ENCODE measurements at places on chromosomes 2 and 18. TPM values are rescaled to one million over a fixed set of nuclear protein-coding genes. Genes with fewer than 3 reads are reported as not detected.

DNA sequence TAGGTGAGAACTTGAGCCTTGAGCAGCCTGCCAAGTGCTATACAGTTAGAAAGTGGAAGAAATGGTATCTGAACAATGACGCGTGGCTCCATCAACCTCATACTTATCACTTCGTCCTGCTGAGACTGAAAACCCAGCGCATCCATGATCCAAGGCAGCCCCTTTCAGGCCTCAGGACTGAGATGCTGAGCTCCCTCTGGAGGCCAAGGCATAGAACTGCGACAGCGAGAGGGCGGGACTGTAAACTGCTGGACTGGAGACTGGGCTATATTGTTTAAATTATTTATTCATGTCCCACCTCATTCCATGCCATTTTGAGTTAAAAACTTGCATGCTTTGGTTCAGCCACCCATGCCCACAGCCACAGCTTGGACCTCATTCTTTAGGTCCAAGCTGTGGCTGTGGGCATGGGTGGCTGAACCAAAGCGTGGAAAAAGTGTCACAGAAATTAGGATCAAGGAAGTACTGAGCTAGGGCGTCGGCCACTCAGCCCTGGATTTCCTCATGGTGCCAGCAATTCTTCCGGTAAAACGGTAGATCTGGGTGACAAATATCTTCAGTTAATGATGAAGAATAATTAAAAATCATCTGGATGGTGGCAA, 195.5 kb downstream of the L3MBTL4 start:
- DNase-seq, result peak; percentile 49

GRCh38 chr2:8312861-8313830, 368.7 kb upstream of the ID2 start:
- no peak for DNase-seq

GRCh38 chr18:79121746-79122474, 52.7 kb downstream of the ATP9B start:
- DNase-seq, result no peak

DNA sequence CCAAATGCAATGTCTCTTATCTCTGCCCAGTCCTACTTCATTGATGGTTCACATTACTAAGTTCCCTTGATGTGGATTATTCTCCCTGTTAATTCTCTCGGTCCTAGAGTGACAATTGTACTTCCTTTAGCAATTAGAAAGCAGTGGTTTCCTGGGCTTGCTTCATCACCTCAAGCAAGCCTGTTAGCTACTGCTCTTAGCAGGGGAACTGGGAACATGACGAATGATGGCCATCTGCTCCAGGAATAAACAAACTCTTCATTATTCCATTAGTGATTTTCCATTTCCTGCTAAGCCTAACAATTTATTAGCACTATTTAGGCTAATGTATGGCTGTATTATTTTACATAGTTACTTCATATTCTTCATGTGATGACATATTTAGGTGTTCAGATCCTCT, 331.8 kb downstream of the MTX2 start:
- DNase-seq, result no peak

DNA sequence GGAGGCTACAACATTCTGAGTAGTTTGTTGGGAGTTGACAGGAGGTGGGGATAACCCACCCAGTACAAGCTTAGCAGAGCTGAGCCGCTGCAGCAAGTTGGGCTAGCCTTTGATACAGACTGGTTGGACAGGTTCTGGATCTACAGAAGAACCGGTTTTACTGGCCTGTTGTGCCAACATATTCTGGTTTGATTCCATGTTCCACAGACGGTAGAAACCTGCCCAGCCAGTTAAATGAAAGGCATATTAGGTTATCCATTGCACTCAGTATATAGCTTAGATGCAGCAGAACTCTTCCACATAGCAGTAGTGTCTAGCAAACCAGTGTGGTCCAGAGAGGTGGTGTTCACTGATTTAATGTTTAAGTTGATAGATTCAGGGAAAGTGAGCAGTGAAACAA, 19.3 kb upstream of the RBBP8 start:
- no peak for DNase-seq

- DNase-seq, result no peak
These were observed 195.7 kb downstream of the SMAD7 start for GRCh38 chr18:48754993-48755473.

GRCh38 chr2:189524746-189525145, 55.8 kb downstream of the SLC40A1 start:
- DNase-seq, result no peak

- no peak for DNase-seq
These were observed 187.5 kb upstream of the MAP2 start for GRCh38 chr2:209236377-209236776.

GRCh38 chr2:105627534-105627933, 117.2 kb upstream of the NCK2 start:
- DNase-seq, result no peak

DNA sequence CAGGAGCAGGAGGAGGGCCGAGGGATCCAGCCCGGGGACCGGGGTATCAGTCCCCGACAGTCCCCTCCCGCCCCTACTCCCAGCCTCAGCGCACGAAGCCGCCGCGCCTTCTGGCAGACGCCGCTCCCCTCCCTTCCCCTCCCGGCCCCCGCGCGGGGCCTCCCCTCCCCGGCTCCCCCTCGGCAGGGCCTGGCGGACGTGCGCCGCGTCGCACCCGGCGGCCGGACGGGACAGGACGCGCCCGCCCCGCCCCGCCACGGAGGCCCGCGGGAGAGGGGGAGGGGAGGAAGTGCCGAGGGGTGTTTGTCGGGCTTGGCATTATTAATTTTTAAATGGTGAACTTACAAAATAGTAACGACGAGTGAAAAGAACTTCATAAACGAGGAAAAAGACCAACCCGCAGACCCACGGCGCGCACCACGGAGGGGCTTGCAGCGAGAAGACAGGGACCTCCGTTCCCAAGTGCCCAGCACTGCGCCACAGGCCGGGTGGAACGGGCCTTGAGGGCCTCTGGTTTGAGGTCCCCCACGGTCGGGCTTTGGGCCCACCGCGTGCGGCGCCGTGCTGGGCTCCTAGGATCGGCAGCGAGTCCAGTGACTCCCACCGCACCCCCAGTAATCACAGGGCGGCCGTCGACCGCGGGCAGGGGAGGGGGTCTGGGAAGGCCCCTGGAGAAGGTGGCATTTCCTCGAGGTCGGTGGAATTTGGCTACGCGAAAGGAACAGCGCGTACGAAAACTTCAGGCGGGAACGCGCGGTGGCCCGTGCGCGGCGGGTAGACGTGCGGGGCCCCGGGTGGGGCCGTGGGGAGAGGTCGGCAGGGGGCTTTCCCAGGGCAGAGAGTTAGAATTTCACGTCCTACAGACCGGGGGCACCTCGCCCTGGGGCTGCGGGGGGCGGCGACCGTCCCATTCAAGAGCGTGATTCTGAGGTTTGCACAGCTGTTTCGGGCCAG, 954 bp upstream of the CTDSP1 start:
- DNase-seq, result peak; percentile 80

GRCh38 chr2:65660340-65660739, 227.9 kb upstream of the SPRED2 start:
- no peak for DNase-seq

GRCh38 chr2:127158614-127159290, 51.8 kb upstream of the BIN1 start:
- DNase-seq, result no peak

GRCh38 chr2:28049899-28050298, 159.4 kb downstream of the BABAM2 start:
- DNase-seq, result no peak

DNA sequence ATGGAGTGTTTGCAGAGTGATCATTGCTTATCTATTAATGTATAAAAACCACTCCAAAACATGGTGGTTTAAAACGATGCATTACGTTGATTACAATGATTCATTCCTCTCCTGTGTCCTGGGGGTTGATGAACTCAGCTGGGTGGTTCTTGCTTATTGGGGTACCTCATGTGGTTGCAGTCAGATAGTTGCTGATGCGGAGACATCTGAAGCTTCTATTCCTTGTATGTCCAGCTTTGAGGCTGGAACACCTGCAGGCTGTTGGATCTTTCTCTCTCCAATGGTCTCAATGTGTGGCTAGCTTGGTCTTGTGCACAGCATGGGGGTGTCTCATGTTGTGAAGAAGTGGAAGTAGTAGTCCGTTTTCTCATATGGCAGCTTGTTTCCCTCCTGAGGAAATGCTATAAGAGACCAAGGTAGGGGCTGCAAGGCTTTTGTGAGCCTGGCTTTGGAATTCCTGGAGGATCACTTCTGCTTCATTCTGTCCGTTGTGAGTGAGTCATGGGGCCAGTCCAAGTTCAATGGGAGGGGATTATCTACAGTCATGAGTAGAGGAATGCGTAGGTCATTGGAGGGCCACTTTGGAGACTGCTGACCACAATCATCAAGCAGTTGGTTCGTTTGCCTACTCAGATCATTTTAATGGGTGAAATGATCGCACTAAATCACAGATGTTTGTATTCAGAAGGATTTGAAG, 601.0 kb downstream of the SLC4A3 start:
- peak; percentile 1 for DNase-seq

- no peak for DNase-seq
These were observed 35.4 kb downstream of the BARD1 start for GRCh38 chr2:214774108-214774507.

GRCh38 chr2:191666732-191667131, 11.2 kb upstream of the NABP1 start:
- no peak for DNase-seq

DNA sequence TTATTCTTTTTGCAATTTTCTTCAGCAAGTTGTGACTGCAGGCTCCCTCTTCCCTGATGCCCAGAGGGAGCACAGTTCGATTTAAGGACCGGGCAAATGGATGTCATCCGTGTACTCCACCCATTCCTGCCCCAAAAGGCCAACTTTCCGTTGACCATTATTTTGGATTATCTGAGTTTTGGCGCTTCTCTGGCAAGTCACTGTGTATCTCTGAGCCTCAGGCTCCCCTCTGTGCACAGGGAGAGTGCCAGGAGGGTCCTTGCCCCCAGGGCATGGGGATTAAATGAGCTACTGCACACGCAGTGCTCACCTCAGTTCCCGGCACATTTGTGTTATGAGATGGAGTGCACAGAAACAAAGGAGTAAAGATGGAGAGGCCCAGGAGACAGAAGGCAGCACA, 41.4 kb upstream of the HDAC4 start:
- DNase-seq, result no peak

- no peak for DNase-seq
These were observed 15.5 kb upstream of the MC5R start for GRCh38 chr18:13808294-13809042.

DNA sequence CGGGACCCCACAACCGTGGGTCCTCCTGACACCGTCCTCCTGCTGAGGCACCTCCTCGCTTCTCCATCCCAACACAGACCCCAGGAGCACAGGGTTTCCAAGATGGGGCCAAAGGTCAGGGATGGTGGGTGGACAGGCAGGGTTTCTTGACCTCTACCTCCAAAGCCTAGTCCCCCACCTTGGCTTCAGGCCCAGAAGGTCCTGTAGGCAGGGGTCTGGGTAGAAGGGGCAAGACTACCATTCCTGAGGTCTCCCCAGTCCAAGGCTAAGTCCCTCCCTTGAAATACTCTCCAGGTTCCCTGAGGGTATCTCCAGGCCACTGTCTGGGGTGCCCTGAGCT, 7.1 kb downstream of the CYP26B1 start:
- DNase-seq, result peak; percentile 19

GRCh38 chr2:74619651-74620297, 28.4 kb downstream of the M1AP start:
- no peak for DNase-seq

DNA sequence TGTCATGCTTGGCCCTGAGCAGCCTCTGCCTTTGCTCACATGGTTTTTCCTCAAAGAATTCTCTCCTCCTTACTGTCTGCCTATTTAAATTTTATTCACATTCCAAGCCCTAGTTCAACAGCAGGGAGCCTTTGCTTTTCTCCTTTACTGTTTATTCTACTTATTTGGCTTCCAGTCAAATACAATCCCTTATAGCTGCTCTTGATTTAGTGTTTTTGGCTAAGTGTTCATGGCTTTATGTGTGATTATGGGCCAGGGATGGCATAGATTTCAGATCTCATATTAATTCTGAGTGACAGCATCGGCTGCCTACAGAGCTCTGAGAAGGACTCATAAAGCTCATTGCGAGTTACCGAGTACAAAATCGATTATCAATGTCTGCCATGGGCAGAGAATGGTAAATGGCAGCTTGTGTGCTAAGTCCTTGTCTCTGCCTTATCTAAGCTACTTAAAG, 106.7 kb downstream of the METTL8 start:
- DNase-seq, result no peak

- no peak for DNase-seq
These were observed 151.2 kb downstream of the SRBD1 start for GRCh38 chr2:45459860-45460259.

DNA sequence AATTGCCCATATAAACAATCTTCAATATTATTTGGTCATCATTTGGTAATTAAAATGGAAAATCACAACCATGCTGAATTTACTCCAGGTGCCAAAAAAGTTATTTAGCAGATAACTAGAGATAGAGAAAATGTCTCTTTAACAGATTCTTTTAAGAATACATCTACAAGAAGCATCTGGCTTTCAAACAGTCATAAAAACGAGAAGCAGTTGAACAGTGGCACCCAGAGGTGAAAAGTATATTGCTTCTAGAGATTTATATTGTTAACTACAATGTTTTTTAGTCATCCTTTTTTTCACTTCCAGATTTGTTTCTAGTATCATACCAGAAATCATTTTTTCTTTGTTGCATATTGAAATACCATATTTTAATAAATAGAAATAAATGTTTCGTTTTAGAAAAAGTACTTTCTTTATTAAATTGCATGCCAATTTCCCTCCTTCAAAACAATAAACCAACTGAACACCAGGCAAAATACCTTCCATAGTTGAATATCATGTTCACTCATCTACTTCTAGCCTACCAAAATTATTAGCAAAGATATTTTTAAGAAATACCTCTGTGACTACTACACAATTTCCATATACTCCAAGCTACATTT, 65.4 kb upstream of the HNRNPA3 start:
- peak; percentile 40 for DNase-seq

DNA sequence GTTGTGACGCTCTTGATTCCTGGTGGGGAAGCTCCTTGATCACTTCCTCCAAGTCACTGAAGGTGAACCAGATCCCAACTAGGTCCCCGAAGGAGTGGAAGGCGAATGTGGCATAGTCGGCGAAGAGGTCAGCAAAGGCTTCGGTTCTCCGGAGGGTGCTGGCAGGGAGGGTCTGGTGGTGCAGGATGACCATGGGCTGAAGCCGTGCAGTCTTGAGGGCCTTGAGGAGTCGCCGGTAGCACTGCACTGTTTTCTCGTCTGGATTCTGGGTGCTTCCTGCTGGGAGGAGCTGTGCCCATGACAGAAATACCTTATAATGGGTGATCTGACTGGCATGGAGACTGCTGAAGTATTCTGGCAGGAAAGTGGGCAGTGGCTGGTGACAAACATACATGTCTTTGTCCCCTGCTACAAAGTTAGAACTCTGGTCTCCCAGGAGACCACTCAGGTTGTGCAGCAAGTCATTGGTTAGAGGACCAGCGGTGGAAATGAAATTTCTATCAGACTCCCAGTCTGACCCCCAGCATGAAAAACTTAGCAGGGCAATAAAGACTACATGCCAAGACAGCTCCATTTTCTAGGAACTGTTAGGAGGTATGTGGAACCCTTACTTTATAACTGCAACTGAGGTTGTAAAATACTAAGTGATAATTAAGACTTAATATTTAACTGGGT, at the start of gene LCT:
Gene LCT (minus strand): TSS at position 589 of the 675 bp plus-strand sequence. CDS start 15 bp downstream, at position 574.
- no peak for DNase-seq

KIF5C gene
- 4.7 TPM for polyA plus RNA-seq

ALLC gene
- polyA plus RNA-seq, result 0.08 TPM

CHCHD5 gene
- polyA plus RNA-seq, result 55.9 TPM

GIGYF2 gene
- 12.8 TPM for polyA plus RNA-seq

MARS2 gene
- polyA plus RNA-seq, result 2.4 TPM

PRR30 gene
- polyA plus RNA-seq, result not detected

COL3A1 gene
- 900 TPM for polyA plus RNA-seq

SCG2 gene
- polyA plus RNA-seq, result 509 TPM

SPATA3 gene
- polyA plus RNA-seq, result not detected

KCMF1 gene
- 37.0 TPM for polyA plus RNA-seq

TWIST2 gene
- polyA plus RNA-seq, result 10.2 TPM

FSIP2 gene
- polyA plus RNA-seq, result not detected

RESP18 gene
- polyA plus RNA-seq, result not detected
